ENCODE measurements at places on chromosomes 3 and 15.

DNA sequence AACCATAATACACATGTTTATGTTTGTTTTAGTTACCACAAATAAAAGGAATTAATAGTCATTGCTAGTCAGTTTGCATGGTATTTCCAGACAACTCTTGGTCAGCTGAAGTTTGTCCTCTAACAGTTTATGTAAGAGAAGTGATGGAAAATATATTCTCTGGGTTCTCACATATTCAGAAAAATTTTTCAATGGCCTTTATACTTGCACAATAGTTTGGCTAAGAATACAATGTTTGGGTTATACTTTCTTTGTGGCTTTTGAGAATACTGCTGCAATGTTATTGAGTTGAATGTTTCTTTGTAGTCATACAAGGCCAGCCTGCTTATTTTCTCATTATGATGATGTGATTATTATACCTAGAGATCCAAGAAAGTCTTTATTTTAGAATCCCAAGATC is 133.9 kb downstream of the RAP2B start:
- no peak for DNase-seq

DNA sequence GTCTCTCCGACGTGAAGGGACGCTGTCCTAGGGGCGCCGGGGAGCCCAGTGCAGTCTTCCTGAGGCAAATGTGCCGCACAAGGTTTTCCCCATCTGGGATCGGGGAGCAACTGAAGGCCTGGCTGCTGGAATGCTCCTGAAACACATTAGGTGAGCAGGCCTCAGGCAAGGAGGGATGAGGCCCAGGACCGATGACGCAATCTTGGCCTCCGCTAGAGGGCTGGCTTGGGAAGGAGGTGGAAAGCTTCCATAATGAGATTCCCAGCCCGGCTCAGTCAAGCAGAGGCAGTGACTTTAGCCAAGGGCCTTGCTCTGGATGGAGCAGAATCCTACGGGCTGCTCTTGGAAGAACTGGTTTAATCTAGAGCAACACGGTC is 50.8 kb downstream of the CPN2 start:
- DNase-seq = peak; percentile 62

DNA sequence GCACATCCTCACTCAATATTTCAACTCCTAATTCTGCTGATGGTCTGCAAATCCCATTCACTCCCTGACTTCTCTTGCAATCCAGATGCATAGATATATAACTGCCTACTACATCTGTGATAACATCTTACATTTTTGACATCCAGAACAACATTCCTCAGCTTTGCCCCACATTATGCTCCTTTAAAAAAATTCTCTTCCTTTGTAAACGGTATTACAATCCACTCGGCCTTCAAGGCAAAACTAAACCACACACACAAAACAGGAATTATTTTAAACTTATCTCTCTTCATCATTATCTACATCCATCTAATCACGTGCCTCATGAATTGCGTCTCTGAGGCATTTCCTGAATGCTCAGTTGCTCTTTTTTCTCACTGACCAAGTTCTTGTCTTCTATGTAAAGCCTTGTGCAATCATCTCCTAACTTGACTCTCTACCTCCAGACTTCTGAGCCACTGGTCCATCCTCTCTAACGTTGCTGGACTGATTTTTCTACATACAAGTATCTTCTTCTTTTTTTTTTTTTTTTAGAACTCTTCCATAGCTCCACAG is 117.0 kb downstream of the SATB1 start:
- no peak for DNase-seq

GRCh38 chr3:134064081-134064480 is 34.4 kb upstream of the SLCO2A1 start:
- no peak for DNase-seq

- DNase-seq = no peak
Observed at GRCh38 chr3:44036850-44037249, 204.8 kb upstream of the TOPAZ1 start.

GRCh38 chr15:31483053-31483985 is 156.7 kb downstream of the KLF13 start:
- DNase-seq = no peak

GRCh38 chr3:101879623-101880284 is 30.4 kb downstream of the NFKBIZ start:
- no peak for DNase-seq

- no peak for DNase-seq
Observed at GRCh38 chr15:29014493-29014892, 128.7 kb downstream of the APBA2 start.

- DNase-seq = no peak
Observed at GRCh38 chr3:177510693-177511216, 313.5 kb upstream of the TBL1XR1 start.

- no peak for DNase-seq
Observed at GRCh38 chr15:60923925-60924324, 305.2 kb downstream of the RORA start.

- DNase-seq = no peak
Observed at GRCh38 chr3:117473981-117474538, 764.5 kb downstream of the TUSC7 start.

DNA sequence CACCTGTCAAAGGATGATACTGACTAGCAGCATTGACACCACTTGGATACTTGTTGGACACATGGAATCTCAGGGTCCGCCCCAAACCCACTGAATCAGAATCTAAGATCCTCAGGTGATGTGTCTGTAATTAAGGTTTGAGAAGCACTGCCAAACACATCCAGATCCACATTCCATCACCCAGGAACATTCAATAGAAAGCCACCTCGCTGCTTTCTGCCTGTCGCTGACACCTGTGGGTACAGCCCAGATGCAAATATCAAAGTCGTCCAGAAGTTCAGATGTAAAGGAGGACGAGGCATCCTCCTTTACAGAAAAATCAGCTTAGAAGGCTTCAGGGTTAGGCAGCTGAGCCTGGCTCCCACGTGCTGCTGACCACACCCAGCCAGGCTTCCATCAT is 5.2 kb upstream of the RPS17 start:
- DNase-seq = no peak

- DNase-seq = no peak
Observed at GRCh38 chr3:129575233-129575996, 31.1 kb downstream of the PLXND1 start.

- no peak for DNase-seq
Observed at GRCh38 chr3:15265655-15266509, 59.8 kb downstream of the CAPN7 start.

DNA sequence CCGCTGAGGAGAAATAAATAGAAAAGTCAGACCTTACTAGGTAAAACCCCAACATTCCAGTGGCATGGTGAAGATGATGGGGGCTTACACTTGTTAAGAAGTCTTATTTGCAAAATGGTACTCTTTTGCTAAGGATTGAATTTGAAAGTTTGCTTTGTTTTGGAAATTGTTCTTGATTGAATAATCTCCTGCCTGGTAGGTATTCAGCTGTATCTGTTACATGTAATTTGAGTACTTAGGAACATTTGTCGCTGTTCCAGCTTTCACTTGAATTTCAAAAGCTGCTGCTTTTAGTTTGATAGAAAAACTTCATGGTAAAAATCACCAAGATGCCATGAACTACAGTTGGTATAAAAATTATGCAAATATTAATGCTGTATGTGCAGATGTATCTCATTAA is 44.6 kb downstream of the TFG start:
- no peak for DNase-seq

DNA sequence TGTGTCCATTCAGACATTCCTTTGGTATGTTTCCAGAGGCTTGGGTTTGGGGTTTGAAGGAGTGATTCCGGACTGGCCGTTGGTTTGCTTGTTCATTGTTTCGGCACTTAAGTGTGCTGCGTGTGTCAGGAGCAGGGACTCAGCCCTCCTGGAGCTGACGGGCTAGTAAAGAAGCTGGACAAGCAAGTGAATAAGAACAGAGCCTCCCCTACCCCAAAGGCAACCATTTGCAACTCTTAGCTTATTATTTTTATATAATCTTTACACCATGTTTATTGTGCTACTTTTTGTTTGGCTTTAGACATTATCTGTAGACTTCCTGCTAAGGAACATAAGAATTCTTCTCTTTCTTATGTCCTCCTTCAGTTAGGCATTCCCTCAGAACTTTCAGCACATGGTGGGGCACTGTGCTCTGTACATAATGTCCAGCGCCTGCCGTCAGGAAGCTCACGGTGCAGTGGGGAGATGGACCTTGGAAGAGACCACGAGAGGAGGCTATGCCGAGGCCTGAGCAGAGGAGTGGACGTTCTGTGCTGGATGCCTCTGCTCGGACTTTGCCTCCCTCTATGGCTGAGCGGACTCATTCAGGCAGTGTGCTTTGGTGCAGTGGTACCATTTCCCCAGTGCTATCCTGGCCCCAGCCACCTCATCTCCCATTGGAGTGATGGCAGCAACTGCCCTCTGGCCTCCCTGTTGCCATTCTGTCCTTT is 65.4 kb downstream of the EEFSEC start:
- DNase-seq = no peak

DNA sequence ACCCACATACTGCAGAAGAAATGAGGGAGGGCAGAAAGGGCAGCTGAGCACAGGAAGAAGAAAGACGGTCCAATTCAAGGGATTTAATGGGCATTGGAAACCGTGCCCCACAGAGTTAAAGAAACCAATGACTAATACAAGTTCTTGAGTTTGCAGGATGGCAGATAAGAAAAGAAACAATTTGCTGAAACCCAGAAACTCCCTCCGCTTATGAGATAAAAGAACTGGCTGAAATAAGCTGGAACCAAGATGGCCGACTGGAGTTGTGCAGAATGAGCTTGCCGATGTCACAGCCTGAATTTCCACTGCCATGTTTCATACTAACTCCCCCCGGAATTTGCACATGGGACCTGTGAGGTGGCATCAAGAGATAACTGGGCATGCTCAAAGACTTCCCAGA is 47.1 kb downstream of the SCAP start:
- DNase-seq = no peak

DNA sequence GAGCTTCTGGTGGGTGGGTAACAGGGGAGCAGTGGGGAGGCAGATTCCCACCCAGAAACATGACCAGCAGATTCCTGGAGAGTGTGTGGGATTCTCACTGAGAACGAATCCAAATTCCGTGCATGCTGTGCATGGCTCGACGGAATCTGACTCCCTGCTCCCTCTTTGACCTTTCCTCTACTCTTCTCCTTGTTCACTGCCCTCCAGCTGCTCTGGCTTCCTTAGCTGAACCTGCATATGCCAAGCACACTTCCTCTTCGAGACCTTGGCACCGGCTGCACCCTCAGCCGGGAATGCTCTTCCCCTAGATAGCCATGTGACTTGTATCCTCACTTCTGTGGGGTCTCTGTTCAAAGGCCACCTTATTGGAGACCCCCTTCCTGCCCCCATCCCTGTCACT is 6.3 kb downstream of the INSYN1 start:
- DNase-seq = no peak

- DNase-seq = no peak
Observed at GRCh38 chr15:83747050-83747717, 93.3 kb downstream of the ADAMTSL3 start.

DNA sequence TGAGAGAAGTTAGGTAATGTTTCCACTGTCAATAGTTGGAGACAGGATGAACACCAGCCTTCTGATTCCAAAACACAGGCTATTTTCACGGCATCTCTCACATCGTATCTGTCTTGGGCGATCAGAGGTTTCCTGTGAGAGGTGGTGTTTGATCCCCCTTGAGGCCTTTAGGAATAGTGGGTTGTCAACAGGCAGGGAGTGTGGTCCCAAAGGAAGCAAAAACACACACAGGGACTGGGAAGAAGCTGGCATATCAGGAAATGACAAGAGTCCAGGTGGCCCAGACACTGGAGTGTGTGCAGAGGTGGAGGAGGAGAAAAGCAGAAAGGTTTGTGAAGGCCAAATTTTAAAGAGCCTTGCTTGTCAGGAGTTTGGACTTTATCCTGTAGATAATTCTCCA is 6.6 kb upstream of the MAGEF1 start:
- DNase-seq = no peak

GRCh38 chr3:159766563-159767185 is 222.0 kb upstream of the IL12A start:
- DNase-seq = no peak

GRCh38 chr3:48927928-48928327 is 9.3 kb downstream of the ARIH2 start:
- DNase-seq = no peak

GRCh38 chr3:163266731-163267130 is 1770.1 kb downstream of the OTOL1 start:
- no peak for DNase-seq

GRCh38 chr3:57112206-57112605 is 51.7 kb downstream of the SPATA12 start:
- no peak for DNase-seq

GRCh38 chr3:2568156-2568555 is 469.5 kb downstream of the CNTN4 start:
- no peak for DNase-seq

- no peak for DNase-seq
Observed at GRCh38 chr3:162722337-162722736, 1225.7 kb downstream of the OTOL1 start.

DNA sequence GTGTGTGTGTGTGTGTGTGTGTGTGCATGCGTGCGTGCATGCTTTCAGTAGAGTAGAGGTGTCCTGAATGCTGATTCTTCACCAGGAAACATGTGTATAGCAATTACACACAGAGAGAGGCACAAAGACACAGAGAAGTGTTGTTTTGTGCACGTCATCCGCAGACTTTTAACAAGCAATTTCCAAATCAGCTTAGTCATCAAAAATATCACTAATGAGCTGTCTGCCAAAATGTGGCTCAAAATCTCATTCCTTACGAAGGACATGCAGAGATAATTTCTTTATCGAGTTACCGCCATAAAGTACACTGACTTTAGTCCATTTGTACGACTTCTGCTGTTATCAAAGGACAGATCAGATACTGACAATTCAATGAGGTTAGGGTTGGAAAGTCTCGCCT is 274.9 kb upstream of the RARB start:
- DNase-seq = no peak

GRCh38 chr15:53037904-53038654 is 247.9 kb upstream of the ONECUT1 start:
- no peak for DNase-seq

DNA sequence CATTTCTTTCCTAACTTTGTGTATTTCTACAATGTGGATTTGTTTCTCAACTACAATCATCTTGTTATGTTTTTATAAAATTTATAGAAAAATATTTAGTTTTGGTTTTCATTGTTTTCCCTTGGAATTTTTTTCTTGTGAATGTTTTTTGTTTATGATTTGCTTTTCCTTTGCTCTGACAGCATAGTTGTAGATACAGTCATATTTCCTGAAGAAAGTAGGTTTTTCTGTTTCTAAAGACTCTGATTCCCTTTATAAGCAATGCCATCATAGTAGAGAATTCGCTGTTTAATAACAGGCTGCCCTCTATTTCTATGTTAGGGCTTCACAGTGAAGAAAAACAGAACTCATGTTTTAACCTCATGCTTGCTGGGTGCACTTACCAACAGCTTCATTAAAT is 482.3 kb downstream of the ZBBX start:
- no peak for DNase-seq

Data from lower lobe of right lung (tissue), 2 donors.